ENCODE measurements at places on chromosomes 1 and 21.
A peak's percentile ranks its signal among the peaks of the same experiment; 100 is the strongest.

- no peak for DNase-seq
Measured at GRCh38 chr1:117651616-117652015, 45.8 kb downstream of the TENT5C start.

- DNase-seq: no peak
Measured at GRCh38 chr1:236204656-236205055, 62.3 kb downstream of the GPR137B start.

GRCh38 chr1:117674521-117675400 lies 68.9 kb downstream of the TENT5C start:
- DNase-seq: peak; percentile 68

- DNase-seq: peak; percentile 61
Measured at GRCh38 chr1:181099152-181100014, 10.9 kb downstream of the IER5 start.

DNA sequence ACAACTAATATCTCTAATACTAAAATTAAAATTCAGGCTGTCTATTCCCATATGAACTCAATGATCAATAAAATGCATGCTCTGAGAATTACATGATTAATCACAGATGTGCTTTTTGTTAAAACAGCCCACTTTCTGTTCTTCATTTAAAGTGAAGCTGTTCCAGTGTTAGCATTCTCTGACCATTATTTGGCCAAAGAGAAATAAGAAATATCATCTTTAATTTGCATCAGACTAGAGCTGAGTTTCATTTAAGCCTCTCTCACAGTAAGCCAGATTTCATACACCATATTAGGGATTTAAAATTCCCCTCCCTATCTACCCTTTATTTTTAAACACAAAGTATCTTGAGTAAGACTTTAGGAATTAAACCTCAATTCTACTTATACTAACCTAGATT lies 261.6 kb downstream of the TPR start:
- no peak for DNase-seq

DNA sequence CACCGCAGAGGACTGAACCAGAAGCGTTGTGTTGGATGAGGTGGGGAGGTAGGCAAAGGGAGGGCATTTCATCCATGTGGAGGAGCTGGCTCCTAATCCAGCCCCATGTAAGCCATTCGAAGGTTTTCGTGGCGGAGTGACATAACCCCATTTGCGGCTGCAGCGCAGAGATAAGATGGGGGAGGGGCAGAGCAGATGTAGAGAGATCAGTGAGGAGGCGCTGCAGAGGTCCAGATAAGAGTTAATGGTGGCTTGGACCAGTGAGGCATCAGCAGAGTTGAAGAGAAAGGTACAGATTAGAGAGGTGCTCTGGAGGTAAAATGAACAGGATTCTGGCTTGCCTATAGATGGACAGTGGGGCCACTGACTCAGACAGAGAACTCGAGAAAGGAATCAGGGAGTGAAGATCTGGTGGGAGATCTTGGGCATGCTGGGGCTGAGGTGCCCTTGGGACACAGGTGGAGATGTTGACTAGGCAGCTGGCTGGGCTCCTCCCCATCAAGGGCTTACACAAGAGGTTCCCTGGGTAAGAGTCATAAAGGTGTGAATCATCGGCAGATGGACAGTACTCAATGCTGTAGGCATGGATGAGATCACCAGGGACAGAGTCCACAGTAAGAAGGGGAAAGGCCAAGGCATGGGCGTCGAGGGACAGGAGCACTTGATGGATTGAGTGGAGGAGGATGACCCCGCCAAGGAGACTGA lies 7.8 kb upstream of the PTPRF start:
- DNase-seq: no peak

- DNase-seq: no peak
Measured at GRCh38 chr1:192628396-192629057, 7.4 kb upstream of the RGS13 start.

- no peak for DNase-seq
Measured at GRCh38 chr1:109917051-109917767, 6.6 kb downstream of the CSF1 start.

GRCh38 chr21:34722684-34723300 lies 54.0 kb downstream of the CLIC6 start:
- peak; percentile 39 for DNase-seq

- no peak for DNase-seq
Measured at GRCh38 chr1:234889643-234890042, 239.0 kb downstream of the TOMM20 start.

DNA sequence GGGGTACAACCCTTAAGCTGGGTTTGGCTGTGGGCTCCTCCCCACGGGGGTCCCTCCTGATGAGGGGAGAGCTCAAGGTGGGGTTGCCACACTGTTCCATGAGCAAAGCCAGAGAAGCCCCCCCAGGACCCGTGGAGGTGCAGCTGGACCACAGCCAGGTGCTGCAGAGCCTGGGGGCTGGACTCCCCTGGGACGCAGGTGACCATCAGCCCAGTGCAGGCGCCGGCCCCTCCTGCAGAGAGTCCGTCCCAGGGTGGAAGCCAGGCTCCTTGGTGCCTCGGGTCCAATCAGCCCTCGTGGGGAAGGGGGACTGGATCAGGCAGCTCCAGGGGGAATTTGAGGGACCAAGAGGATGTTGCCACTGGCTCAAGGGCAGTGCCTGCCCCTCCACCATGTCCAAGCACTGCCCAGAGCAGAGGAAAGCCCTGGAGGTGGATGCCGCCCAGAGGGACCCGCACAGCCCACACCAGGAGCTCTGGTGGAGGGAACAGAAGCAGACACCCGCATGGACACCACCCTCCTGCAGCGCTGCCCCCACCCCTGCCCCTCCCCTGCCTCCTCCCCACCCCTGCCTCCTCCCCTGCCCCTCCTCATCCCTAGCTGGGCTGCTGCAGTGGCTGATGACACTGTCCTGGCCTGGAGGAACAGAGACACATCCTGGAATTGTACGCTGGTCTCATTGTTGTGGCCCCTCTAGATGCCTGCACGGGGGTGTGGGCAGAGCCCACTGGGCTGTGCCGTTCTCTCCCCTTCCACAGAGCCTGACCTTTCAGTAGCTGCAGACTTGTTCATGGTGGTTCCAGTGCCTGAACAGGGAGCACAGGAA lies 30.8 kb upstream of the COL18A1 start:
- DNase-seq: no peak

GRCh38 chr21:37915941-37916309 lies 332 bp downstream of the KCNJ6 start:
- no peak for DNase-seq

GRCh38 chr21:45136927-45137611 lies 62.7 kb downstream of the ADARB1 start:
- peak; percentile 87 for DNase-seq

GRCh38 chr1:158425027-158425426 lies 1.0 kb downstream of the OR10K2 start:
- no peak for DNase-seq

- no peak for DNase-seq
Measured at GRCh38 chr1:79044974-79045650, 38.6 kb upstream of the ADGRL4 start.

- DNase-seq: peak; percentile 28
Measured at GRCh38 chr1:167720965-167721616, 691 bp upstream of the MPZL1 start.

GRCh38 chr1:32404946-32405345 lies 10.7 kb upstream of the BSDC1 start:
- DNase-seq: no peak

DNA sequence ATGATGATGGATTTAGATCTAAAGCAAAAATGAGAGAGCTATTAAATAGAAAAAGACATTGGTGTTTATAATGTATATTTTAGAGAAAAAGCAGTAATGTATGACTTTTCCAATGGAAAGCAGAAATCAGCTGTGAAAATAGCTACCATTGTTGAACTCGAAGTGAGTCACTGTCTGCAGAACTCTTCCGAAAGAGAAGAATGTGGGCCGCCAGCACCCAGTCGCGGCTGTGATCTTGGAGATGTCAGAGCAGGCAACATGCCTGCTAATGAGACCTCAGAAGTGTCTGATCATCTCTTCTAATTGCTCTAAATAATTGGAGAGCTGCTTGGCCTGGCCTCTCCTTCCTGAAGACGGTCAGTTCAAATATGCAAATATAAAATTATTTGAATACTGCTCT lies 333.6 kb upstream of the RUNX1 start:
- no peak for DNase-seq

GRCh38 chr1:1291548-1292441 lies 11.6 kb downstream of the SCNN1D start:
- DNase-seq: peak; percentile 89

DNA sequence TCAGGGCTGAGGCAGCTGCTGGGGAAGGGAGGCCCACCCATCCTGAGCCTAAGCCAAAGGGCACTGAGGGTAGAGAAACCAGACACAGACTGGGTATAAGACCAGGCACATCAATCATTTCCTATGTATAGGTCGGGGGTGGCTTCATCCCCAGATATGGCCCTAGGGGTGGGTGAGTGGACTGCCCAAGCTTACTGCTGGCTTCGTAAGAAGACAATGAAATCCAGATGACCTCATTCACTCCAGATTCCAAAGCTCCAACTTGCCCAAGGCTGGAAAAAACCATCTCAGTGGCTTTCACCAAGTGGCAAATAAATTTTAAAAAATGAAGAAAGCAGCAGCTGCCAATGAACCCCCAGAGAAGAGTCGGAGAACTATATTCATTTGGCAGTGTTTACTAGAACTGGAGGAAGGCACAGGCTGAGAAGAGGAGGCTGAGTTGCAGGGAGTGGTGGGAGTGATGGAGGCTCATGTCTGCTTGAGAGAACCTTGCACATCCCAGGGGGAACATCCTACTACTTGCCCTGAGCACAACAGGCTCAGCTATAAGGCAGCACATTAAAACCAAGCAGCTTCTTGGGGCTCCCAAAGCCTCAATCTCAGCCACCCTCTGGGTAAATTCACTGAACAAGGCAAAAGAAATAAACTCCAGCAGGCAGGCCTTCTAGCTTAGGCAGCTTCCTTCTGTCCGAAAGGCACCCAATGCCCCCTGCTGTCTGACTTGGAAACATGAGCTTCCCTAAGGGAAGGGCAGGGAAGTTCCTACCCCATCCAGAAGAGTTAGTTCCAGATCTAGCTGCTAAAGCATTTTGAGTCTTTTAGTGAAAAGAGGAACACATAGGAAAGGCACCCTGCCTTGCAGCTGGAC lies 14.1 kb downstream of the PEA15 start:
- DNase-seq: no peak

GRCh38 chr1:212699625-212700222 lies at the start of gene BATF3:
Gene BATF3 (minus strand): TSS chr1:212699840. CDS start chr1:212699762, 78 bp downstream.
- DNase-seq: peak; percentile 48

DNA sequence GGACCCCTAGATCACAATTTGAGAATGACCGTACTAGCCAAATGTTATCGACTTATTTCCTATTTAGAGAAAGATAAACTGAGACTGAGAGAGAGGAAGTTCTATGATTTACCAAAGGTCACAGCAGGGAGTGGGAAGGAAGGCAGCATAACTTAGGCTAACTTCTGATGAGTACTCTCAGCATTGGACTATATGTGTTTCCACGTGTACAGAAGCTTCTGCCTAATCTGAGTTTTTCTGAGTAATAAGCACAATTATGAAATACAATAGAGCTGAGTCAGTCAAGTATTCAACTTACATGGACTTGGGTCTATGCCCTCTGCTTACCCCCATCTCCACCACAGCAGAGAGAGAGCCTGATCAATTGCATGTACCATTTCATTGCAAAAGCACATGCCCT lies 88.1 kb upstream of the HIVEP3 start:
- DNase-seq: no peak

GRCh38 chr1:173590557-173590956 lies 12.3 kb downstream of the SLC9C2 start:
- no peak for DNase-seq

DNA sequence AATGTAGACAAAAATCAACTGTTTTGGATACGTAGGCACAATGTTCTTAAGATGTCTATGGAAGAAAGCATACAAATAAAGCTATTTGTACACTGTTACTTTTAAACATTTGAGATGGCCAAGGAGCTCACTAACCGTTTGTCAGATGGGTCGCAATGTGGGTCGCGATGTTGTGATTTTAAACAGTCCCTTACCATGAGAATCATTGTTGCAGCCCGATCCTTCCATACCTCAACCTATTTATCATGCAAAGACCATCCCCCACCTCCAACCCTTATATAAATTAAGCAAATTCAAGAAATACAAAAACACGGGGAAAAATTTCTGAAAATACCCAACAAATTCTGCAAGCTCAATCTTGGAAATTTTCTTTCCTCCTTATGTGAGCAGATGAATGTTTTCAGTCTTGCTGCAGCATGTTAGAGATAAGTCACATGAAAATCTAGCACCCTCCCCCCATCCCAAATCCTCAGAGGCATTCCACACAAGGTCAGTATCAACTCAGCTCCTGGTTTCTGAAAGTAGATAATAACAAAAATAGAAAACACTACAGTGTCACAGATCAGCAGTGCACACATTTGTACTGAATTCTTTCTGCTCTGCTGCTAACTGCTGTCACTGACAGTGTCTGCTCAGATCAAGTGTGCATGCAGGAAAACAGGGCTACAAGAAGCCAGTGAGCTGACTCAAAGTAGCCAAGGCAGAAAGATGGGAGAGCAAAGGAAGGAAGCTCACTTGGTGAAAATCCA lies 92.9 kb upstream of the TTC39A start:
- no peak for DNase-seq

DNA sequence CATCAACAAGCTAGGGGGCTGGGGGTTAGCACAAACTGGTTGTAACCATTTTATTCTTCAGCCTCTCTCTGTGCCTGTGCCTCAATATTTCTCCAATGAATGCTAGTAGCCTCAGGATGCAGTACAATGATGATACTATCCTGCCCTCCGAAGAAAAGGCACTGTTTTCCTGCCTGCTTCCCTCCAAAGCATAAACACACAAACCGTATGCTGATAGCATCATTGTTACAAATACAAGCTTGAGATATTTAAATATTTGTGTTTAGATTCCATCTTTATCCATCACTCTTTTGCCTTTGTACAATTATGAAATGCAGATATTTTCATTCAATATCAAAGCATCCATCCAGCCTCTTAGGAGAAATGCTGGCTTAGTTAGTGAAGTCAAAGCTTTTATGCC lies 404.8 kb downstream of the DUSP10 start:
- DNase-seq: no peak

- no peak for DNase-seq
Measured at GRCh38 chr1:71080230-71080738, 551 bp downstream of the ZRANB2 start.

DNA sequence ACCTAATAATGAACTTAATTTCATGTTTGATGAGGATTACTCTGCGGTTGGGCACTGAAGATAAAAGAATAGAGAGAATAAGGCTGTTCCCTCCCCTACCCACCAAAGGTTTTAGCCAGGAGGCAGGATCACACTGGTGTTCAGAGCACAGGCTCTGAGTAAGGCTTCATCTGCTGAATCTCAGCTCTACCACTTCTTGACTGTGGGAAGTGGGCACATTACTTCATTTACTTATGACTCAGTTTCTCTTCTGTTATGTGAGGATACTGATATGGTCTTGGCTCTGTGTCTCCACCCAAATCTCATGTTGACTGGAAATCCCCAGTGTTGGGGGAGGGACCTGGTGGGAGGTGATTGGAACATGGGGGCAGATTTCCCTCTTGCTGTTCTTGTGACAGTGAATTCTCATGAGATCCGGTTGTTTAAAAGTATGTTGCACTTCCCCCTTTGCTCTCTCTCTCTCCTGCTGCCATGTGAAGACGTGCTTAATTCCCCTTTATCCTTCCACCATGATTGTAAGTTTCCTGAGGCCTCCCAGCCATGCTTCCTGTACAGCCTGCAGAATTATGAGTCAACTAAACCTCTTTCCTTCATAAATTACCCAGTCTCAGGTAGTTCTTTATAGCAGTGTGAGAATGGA lies 79.7 kb downstream of the SMYD2 start:
- DNase-seq: no peak

GRCh38 chr1:229048896-229049295 lies 222.0 kb upstream of the RAB4A start:
- DNase-seq: no peak

- DNase-seq: no peak
Measured at GRCh38 chr1:2564006-2564814, 8.0 kb downstream of the TNFRSF14 start.
